ENCODE measurements at places on chromosomes 3 and 15.

DNA sequence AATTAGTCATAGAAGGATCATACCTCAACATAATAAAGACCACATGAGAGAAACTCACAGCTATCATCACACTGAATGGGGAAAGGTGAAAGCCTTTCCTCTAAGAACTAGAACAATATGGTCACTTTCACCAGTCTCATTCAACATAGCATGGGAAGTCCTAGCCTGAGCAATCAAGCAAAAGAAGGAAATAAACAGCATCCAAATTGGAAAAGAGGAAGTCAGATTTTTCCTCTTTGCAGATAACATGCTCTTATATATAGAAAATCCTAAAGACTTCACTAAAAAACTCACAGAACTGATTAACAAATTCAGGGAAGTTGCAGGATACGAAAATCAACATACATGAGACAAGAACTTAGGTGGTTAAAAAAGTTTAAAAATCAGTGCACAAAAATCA lies 24.7 kb downstream of the MAP3K13 start:
- DNase-seq, result no peak

- DNase-seq, result no peak
Observed at GRCh38 chr15:72538931-72539330, 64.8 kb downstream of the ARIH1 start.

DNA sequence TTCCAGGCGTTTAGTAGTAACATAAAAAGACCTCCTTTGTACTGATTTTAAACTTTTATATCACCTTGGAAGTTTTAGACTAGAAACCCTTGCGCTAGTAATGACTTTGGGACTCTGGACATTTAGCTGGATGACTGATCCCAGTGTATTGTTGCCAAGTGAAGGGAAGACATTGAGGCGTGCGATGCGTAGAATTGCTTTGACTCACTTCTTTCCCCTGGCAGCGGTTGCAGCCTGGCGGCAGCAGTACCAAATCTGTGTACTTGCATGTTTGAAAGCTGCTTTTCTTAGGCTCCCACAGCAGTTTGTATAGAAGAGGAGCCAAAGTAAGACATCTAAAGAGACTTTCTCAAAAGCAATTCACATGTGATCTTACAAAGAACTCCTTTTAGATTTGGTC lies 151.6 kb downstream of the BBX start:
- peak; percentile 5 for DNase-seq

DNA sequence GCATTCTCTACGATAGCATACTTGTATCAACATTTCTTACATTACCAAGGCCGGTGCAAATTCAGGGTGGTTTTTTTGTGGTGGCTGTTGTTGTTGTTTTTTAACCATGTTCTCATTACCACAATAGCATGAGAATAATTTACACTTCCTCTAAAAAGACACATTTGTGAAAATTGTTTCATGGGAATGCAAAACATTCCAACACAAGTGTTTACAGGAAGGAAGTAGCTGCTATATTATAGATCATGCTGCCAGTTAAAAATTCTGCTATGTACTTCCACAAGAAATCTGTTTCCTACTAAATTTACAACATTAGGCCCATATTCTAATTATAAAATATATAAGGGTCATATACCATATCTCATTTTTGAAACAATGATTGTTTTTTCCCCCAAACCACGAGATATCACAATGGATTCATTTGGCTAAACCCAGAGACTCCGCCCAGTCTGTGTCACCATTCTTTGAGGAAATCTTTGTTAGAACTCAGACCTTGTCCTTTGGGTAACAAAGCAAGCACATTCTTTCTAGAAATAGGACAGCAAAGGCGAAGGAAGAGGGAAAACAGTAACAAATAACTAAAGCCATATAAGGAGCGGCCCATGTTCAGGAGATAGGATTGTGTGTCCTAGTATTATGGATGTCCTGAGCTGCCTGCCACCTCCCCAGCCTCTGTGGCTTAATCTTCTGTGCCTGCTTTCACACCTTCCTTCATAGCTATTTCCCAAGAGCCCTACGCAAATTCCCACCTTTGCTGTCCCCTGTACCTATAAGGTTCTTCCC lies 60.1 kb downstream of the UACA start:
- no peak for DNase-seq

GRCh38 chr3:78249294-78249693 lies 1209.4 kb downstream of the ROBO2 start:
- DNase-seq, result no peak

GRCh38 chr3:170436697-170437096 lies 18.0 kb downstream of the CLDN11 start:
- no peak for DNase-seq

DNA sequence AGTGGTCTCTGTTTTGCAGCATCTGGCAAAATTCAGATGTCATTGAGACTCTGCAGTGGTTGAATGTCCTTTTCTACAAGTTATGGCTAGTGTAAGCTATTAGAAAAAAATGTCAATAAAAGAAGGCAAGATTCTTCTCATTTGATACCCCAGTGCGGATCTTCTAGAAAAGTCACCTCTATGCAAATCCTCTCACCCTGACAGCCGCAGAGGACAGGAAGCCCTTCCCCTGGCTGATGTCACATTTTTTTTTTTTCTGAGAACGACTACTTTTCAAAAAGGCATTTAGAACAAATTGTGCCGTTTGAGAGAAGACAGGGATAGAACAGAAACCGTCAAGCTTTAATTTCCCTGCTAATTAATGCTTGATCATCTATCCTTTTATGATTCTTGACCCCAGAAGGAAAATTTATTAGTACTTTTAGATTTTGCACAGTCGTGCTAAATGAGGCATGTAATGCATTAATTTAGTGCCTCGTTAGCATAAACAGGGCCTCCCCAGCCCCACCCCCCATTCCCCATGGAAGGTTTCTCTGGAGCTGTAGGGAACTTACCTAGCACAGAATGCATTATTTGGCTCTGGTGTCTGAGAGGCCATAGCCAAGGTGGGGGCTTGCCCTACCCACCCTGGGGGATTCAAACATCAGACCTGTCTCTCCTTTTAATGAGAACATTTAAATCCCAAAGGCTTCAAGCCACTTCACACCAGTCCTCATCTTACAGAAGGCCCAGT lies 183.8 kb downstream of the OPA1 start:
- DNase-seq, result peak; percentile 8

DNA sequence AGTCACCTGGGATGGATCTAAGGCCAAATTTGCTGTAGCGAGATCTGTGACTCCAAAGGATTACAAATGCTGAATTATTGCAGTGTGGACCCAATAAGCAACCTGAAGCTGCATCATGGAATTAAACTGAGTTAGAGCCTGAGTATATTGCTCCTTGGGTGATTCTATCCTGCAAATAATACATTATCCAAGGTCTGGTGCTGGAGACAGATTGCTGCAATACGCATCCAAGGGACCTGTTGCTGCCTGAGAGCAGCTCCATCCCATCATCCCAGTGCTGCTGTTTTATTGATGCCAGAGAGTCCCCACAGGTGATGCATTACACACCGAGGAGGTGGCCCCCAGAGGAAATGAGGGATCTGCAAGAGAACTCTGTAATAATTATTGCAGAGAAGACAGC lies 31.6 kb upstream of the PCSK6 start:
- no peak for DNase-seq

GRCh38 chr3:71423151-71423906 lies 160.2 kb downstream of the FOXP1 start:
- DNase-seq, result peak; percentile 43

DNA sequence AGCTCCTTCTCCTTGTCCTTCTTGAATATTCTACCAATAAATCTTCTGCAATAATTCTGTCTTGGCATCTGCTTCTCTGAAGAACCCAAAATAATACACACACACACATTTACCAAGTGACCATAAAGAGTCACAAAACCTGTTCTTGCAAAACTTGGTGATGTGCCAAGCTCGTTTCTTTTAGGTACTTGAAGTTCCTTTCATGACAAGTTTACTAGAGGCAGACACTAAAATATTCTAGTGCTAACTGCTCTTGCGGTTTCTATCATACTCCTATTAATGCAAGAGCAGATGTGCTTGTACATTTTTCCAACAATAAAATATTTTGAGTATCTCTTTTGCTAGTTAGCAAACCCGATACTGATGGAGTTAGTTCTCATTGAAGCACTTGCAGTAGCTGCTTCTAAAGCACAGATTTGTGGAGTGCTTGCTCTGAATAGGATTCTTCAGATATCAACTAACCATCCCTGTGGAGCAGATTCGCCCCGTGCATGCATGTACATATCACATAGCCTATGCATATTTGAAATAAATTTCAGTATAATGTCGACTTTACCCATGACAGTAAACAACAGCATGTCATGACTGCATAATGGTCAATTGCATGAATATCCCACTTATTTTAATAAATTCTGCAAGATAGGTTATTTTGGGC lies 23.2 kb downstream of the HHLA2 start:
- no peak for DNase-seq

DNA sequence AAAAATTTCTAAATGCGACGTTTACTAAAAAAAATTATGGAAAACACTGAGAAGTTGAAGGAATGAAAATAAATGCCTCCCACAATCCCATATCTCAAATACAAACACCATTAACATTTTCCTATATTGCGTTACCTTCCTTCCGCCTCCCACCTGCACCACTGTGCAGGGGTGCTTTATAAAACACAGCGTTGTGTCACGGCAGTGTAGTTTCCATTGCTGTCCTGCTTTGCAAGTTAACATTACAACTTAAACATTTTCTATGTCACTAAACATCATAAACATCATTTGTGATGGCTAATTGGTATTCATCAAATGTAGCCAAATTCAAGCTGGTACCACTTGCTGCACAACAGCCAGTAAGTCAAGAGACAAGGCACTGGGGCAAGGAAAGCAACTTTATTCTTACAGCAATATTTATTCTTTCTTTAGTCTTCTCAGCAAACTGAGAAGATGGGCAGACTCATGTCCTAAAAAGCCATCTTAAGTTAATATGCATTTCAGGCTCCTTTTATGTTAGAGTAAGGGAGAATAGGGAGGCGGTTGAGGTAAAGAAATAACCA lies 12.3 kb upstream of the FETUB start:
- no peak for DNase-seq

GRCh38 chr15:68207176-68207935 lies 2.2 kb upstream of the CALML4 start:
- DNase-seq, result no peak

- DNase-seq, result no peak
Observed at GRCh38 chr3:174973465-174973864, 114.3 kb downstream of the NAALADL2 start.

DNA sequence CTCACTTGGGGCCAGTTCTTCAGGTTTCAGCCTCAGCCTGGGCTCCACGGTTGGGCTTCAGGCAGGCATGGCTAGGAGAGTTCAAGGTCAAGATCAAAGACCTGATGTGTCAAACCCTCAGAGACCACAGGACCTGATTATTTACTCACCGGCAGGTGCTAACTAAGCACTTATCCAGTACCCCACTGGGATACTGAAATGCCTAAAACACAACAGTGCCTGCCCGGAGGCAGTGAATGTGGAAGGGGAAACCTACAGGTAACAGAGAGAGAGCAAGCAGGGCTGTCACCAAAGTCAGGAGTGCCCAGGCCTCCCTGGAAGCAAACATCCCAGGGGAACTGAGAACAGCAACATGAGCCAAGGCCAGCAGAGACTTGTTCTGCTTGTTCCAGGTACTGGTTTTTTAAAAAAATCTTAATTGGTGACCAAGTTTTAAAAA lies 6.7 kb downstream of the IDH2 start:
- DNase-seq, result peak; percentile 25

DNA sequence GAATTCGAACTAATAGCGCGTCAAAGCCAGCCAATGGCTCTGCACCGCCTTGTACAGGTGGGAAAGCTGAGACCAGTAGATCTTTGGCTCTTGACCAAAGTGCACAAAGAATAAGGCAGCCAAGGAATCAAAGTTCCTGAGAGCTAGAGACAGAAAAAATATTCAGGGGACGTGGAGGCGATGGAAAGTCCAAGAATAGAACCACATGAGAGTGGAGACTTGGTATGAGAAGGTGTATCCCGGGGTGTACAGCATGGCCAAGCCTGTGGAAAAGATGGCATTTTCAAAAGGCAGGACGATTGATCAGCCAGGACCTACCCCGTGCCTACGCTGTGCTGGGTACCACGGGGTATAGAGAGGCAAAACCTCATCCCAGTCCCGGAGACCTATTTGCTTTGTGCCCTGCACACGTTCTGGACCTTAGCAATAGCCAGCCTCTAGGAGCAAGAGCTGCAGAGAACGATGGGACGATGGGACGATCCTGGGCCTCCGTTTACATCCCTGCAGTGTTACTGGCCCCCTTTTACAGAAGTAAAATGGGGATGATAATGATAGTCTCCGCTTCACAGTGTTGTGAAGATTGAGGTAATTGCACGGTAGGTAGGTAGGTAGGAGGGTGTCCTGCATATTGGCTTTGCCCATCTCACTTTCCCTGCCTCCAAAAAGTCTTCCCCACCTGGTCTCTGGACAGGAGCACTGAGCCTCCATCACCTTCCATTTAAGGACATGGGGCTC lies 583 bp upstream of the RBSN start:
- DNase-seq, result peak; percentile 32

DNA sequence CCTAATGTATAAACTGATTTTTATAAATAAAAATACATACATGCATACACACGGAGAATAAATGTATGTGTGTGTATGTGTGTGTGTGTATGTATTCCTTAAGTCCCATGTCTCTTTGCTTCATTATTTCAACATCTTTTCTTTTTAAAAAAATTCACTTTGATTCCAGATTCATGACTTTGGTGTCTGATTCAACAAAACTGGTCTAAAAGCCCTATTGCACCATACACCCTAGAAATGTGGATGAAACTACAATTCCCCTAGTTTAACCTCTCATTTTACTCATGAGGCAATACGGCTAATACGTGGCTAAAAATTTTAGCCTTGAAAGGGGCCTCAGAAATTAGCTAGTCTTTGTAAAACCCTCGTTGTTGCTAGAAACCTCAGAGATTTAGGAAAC lies 228.1 kb downstream of the ADAMTS9 start:
- DNase-seq, result no peak

DNA sequence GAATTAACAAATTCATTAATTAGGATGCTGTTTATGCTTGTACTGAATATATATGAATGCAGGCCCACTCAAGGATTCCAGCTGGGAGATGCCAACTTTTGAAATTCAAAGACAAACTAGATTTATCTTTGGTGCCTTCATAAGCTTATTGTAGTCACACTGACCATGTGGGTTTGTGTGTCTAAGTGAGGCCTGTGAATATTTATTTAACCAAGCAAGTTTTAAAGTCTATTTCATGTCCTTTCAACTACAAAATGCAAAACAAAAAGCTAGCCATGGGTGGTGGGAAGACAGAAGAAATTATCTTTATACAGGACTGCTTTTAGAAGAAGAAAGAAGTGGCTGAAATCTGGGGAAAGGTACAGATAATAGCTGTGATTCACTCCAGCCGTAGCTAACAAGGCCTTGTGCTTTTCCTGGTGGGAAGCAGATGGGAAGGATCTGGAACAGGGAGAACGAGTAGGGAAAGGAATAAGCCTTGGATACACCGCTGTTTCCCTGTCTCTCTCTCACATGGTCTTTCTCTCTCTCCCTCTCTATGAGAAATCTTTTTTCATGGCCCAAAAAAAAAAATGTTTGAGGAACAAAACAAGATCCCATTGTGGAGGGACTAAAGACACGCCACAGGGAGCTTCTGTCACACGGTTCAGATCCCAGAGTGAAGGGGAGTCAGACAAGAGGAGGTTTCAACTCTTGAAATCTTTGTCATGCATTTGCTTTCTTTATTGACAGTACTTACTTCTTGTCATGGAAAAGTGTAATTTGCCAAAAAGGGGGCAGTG lies 225.5 kb downstream of the RORA start:
- no peak for DNase-seq

GRCh38 chr3:128382221-128382807 lies 84.4 kb downstream of the DNAJB8 start:
- DNase-seq, result no peak
